ENCODE measurements at places on chromosomes 12 and 14.

DNA sequence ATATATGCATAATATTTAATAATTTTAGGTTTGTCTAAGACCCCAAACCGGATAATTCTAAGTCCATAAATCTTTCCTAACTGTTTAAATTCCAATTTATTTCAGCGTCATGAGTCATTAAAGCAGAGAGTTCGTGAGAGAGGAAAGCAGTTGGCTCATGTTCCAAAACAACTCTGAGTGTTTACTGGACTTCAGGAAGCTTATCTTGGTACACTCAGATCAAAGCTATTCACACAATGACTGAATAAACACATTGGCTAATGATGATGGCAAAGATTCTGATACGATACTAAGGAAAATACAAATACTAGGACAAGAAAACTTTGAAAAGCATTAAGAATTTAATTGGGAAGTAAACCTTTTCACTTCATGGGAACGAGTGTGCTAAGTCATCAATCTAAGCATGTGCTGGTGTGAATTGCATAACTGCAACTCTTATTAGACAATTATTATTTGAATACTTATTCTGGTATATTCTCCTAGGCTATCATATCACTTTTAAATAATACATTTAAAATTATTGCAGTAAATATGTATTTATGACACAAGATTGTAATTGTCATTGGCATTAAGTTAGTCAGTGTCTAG lies 34.8 kb upstream of the CLEC14A start:
- DNase-seq, result no peak

- no peak for DNase-seq
Measured at GRCh38 chr14:103078860-103079587, 5.0 kb upstream of the LBHD2 start.

DNA sequence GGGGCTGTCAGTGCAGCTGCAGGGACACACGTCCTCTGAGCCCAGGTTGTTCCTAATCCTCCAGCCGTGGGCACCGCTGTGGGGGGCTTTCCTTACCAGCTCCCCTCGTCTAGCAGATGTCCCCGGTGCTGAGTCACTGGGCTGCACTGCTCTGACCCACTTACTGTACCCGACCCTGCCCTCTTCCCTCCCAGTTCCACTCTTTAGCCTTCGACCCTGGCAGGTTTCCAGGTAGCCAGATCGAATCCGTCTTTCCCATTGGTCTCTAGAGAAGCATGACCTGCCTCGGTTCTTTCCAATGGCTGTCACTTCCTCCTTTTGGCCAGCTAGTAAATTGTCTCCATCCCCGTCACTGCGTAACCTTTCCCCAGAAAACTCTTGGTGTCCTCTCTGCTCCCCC lies 48.4 kb downstream of the ELK3 start:
- no peak for DNase-seq

- DNase-seq, result no peak
Measured at GRCh38 chr12:701896-702539, 38.8 kb upstream of the NINJ2 start.

DNA sequence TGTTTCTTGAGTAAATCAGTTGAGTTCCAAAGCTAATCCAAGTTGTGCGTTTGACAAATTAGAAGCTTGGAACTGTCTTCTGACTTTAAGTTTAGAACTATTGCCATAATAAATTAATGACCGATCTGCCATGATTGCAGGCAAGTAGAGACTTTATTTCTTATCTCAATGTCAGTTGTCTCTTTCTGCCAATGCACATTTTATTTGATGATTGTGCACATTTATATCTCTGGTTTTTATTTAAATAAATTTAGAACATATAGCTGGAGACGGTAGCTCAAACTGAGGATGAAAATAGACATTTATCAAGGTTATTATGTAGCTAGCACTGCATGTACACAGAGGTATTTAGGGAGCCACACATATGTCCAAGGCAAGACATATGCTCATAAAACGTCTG lies 34.1 kb downstream of the SLCO1B1 start:
- DNase-seq, result no peak

Data from GM19239 (cell line).